ENCODE measurements at places on chromosomes 12 and 14.
A peak's percentile ranks its signal among the peaks of the same experiment; 100 is the strongest.

- no peak for DNase-seq
Measured at GRCh38 chr14:69670093-69670492, 58.7 kb downstream of the SUSD6 start.

- no peak for DNase-seq
Measured at GRCh38 chr14:23569443-23570151, 2.0 kb upstream of the AP1G2 start.

GRCh38 chr12:120979862-120980696, 1.7 kb downstream of the HNF1A start:
- no peak for DNase-seq

GRCh38 chr14:26963711-26964110, 365.9 kb upstream of the NOVA1 start:
- DNase-seq, result no peak

- peak; percentile 27 for DNase-seq
Measured at GRCh38 chr12:96876966-96877365, 30.1 kb upstream of the NEDD1 start.

- DNase-seq, result no peak
Measured at GRCh38 chr12:61311413-61311812, 948.8 kb upstream of the USP15 start.

DNA sequence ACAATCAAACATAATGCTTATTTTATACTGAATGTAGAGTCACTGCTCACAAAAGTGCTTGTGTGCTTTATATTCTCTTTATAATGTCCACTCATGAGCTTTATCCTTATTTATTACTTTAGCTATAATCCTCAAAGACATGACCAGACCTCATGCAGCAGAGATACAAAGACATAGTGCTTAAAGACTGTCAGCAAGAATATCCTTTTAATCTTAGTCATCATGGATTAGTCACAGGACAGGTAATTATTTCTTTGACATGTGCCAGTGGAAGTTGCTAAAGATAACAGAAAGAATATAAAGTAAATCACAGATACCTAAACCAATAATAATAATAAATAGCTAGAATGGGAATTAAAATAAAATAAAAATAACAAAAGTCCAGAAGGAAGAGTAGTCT, 707.5 kb downstream of the BCL11B start:
- no peak for DNase-seq

DNA sequence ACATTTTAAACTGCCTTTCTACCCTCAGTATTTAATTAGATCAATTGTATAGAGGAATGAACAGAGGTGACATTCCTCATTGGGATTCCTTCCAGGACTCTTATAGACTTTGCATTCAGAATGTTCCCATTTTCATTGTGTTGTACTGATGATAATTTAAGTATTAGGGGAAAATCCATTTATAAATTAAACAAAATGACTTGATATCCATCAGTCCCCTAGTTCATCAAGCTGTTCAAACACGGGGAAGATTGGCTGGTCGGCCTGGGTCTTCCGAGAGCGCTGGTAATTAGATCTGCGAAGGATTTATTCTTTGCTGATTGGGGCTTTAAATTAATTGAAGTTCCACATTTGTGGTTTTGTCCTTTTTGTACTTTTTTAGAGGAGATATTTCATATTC, 274.0 kb downstream of the EGLN3 start:
- DNase-seq, result no peak

DNA sequence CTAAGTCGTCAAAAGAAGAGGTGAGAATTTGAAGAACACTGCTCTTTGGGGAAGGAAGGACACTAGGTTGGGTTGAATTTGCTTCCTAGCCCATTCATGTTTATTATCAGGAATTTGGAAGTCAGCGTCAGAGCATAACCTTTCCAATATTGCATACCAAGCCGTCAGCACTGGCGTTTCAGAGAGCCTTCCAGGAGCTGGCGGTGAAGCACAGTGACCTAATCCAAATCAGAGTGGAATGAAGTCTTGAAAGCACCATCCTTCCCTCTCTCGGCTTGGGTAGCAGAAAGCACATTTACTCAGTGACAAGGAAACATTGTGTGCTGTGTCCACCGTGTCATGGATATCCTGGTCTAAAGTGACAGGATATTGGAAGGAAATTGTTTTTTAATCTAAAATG, 240.3 kb upstream of the PELI2 start:
- no peak for DNase-seq

- DNase-seq, result no peak
Measured at GRCh38 chr12:49985981-49986380, 13.2 kb downstream of the AQP6 start.

- no peak for DNase-seq
Measured at GRCh38 chr12:82430541-82431145, 72.3 kb downstream of the METTL25 start.

DNA sequence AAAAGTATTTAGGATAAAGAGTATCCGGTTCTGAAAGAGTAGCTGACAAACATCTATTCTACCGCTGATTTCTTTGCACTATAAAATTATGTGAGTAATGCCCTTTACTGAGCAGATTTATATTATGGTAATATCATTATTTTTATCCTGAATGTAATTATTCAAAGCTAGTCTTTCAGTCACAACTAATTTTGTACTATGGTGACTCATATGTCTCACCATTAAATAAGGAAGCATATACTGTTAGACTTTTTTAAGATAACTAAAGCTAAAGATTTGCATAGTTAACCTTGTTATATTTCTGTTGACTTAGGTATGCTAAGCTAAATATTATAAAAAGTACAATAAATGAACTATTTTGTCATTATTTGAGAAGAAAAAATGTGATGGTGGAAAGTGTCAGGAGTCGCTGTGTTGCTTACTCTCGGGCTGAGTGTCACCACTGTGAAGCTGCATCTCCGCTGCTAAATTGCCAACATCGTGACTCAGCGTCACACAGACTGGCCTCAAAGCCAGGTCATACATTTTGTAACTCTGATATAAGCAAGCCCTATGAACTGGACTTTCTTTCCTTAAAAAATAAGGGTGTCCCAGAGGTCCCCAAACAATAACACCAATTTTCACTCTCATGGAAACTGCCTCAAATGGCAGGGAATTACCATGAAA, 69.1 kb upstream of the SSTR1 start:
- no peak for DNase-seq

- DNase-seq, result peak; percentile 52
Measured at GRCh38 chr12:130832561-130833209, 6.4 kb downstream of the STX2 start.

DNA sequence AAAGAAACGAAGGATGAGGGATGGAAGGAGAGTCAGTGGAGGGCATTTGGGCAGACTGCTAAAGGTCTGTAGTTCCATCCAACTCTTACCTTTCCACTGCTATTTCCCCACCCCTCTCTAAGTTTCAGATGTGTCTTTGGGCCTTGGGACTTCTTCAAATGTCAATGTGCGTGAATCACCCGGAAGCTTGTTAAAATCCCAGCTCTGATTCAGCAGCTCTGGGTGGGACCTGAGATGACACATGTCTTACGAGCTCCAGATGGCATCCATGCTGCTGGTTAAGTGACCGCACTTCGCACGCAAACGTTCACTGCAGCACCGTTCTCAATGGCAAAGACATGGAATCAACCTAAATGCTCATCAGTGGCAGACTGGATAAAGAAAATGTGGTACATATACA, 309.9 kb downstream of the VRK1 start:
- DNase-seq, result peak; percentile 44

DNA sequence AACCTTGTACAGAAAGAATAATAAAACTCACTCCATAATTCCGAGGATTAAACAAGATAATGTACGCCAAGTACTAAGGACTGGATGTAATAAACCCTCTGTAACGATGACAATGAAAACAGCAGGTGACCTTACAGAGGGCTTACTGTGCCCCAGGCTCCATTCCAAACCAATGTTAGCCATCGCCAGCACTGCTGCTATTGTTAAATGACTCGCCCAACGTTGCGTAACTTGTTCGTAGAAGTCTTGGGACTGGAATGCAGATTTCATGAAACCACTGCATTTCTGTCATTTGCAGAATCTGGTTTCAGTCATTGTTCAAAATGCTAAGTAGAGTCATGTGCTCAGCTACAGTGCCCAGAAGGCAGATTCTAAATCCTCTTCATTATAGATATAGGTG, 728 bp upstream of the STON2 start:
- peak; percentile 91 for DNase-seq

GRCh38 chr12:12586879-12587675, 24.4 kb upstream of the DUSP16 start:
- no peak for DNase-seq

DNA sequence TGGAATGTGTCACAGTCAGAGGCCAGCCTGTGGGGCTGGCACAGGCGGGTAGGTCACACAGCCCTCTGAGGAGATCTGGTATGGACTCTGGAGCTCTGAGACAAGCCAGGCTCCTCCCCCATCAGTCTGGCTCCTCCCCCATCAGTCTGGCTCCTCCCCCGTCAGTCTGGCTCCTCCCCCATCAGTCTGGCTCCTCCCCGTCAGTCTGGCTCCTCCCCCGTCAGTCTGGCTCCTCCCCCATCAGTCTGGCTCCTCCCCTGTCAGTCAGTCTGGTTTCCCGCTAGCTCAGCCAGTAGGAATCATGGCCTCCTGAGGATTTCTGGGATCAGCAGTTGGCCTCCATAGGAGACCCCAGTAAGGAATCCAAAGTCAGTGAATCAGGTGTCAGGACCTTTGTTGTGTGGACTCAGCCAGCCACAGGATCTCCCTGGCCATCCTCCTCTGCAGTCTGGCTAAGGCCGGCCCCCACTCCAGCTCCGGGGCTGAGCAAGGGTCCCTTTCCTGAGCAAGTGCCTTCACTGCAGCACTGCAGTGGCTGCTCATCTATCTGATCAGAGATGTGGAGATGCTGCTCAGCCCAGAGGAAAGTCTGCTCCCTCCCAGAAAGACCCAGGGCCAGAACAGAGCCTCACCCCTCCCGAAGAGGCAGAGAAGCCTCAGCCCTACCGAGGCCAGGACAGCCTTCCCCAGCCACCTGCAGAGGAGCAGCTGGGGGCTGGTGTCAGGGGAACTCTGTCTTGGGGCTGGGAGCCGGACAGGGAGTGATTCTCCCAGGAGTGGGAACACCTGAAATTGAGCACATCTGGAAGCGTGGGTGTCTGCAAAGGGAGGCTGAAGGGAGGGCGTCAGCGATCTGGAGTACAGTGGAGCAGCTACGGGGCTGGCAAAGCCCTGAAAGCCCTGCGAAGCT, 35.7 kb downstream of the IQSEC3 start:
- DNase-seq, result no peak

GRCh38 chr12:50297027-50297426, 13.7 kb upstream of the LIMA1 start:
- no peak for DNase-seq

DNA sequence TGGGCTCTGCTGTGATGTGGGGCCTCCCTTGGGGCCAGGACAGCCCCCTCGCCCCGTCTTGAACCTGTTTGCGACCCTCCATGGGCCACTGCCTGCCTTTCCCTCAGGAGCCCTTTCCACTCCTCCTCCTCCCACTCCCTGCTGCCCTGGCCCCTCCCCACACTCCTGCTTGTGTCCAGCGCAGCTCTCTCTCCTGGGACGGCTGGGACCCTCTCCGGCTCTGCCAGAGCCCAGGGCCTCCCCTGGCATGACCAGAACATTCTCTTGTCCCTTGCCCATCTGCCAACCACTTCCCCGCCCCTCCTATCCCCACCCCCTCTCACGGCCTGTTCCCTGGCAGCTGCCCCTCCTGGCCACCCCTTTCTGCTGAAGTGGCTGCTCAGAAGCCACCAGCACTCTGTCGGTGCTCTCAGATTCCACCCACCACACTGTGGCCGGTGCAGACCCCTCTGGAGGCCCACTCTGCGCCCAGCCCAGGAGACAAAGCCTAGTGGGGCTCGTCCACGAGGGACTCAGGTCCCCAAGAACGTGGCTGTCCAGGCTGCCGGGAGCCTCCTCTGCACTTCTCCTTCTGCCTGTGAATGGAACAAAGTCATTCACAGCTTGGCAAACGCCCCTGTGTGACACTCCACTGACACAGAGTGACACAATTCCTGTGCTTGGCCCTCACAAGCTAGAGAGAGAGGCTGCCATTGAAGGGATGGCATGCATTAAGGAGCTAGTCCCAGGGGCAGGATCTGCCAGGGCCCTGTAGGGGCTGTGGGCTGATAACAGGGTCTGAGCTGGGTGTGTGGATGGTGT, 1.4 kb downstream of the ASPG start:
- DNase-seq, result no peak

- no peak for DNase-seq
Measured at GRCh38 chr12:69466867-69467266, 3.3 kb upstream of the FRS2 start.

- DNase-seq, result no peak
Measured at GRCh38 chr14:90656973-90657372, 159.3 kb downstream of the TTC7B start.

DNA sequence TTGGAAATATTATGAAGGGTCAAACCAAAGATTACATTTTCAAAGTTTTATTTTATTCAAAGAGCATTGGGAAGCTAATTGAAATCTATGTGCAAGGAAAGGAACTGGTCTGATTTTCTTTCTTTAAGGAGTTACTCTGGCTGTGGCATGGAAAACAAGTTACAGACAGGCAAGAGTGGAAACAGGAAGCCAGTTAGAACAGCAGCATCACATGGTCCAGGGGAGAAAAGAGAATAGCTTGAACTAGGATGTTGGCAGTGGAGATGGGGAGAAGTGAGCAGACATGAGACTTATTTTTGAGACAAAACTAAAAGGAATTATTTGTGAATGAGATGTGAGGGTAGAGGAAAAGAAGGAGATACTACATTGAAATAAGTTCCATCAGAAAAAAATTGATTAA, 3.4 kb downstream of the OR11G2 start:
- no peak for DNase-seq

- DNase-seq, result no peak
Measured at GRCh38 chr12:40614923-40615322, 77.3 kb upstream of the CNTN1 start.

GRCh38 chr12:45008211-45008610, 42.7 kb downstream of the DBX2 start:
- DNase-seq, result no peak

DNA sequence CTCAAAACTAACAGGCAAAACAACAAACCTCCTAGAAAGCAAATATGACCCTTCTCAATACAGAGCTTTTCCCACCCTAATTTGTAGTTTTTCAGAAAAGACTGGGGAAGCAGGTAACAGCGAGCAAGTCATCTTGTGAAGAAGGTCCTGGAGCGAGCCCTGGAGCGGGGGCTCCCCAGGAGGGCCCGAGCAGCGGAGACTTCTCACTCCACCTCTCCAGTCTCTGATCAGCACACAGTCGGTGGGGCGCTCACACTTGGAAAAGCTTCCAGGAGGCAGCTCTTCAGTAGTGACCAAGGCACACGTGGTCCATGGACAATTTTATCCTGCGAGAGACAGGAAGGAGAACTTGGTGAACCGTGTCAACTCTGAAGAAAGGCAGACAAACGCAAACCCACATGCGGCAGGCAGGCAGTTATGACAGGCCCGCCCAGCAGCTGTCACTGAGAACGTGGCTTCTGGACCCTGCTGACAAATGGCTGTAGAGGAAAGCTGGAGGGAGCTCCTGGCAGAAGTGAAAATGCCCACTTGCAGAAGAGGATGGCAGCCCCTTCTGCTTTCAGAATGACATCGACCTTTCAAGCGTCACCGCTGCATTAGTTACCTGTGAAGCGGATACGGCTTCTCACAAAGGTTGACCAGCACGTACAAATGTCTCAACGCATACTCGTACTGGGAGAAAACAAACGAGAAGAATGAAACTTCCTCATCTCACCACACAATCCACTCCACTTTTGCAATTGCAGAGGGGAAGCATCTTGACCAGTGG, 44.2 kb downstream of the LGMN start:
- DNase-seq, result no peak

GRCh38 chr12:25806271-25806670, 152.2 kb upstream of the RASSF8 start:
- no peak for DNase-seq
